ENCODE measurements at places on chromosomes 7 and 10. TPM values are rescaled to one million over a fixed set of nuclear protein-coding genes. Genes with fewer than 3 reads are reported as not detected.

DNA sequence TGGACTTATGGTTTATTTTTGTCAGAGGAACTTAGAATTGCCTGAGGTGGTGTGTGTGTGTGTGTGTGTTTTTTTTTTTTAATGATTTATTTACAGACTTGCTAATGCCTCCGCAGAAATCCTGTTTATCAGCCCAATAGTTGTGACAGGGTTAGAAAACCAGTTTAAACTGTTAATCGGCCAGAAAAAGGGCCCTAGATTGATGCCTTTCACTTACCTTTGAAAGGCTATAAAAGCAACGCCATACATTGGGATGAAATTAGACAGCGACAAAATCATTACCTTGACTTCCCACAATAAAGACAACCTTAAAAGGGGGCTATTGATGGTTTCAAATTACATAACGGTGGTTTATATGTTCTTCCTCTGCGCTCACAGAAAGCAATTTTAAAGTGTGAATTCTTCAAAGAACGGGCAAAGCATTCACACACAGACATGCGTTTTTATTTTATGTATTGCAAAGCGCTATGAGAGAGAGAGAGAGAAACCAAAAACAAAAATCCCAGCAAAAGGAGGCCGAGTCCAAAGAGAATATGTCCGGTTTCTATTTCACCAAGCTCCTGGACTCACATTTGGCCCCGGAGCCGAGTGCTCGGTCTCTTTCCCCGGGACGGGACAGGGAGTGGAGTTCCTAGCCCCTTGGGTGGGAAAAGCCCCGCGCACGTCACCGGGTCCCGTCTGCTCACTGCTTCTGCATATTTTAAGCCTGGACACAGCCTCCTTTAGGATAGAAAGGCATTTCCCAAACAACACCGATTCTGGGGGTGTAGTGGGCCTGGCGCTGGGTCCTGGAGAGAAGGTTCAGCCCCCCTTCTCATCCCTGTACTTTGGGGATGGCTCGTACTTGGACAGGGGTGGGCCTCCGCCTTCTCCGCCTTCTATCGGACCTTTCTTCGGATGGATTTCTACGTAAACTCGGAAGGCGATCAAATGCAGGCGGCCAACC is 26.8 kb upstream of the VAX1 start:
- no peak for DNase-seq

DNA sequence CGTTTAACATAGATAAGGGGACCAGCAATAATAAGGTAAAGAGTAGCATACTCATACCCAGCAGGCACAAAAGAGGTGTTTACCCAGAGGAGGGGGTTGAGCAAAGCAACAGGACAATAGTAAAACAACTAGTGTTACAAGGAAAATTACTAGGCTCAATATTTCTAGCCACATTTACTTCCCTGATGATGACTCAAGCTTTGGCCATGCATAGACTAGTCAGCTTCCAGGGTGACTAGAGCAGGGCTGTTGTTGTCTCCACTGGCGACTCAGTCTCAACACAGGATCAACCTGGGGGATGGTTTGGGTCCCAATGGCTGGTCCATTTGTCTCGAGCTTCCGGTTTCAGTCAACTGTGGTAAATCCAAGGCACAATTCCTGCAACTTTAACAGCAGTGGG is 217.7 kb upstream of the KCND2 start:
- DNase-seq = no peak

GRCh38 chr7:143924851-143925250 is 10.2 kb upstream of the OR2F2 start:
- no peak for DNase-seq

GRCh38 chr7:94445696-94446194 is 51.0 kb downstream of the COL1A2 start:
- no peak for DNase-seq

DNA sequence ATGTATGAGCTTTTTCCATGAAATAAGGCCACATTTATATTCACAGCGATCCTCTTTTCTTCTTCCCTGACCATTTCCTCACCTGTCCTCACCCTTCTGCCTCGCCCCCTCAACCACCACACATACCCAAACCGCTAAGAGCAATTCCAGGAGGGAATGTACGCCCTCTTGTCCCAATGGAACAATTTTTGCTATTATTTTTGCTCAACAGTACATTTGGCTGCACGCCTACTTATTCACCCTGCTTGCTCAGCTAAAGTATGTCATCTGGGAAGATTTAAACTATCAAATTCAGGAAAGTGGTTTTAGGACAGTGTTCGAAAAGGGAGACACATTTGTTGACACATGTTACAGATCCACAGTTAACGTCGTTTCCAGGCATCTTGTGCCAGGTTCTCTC is 252.7 kb downstream of the NEBL start:
- no peak for DNase-seq

- DNase-seq = peak; percentile 52
Measured at GRCh38 chr7:130943336-130943901, 209.4 kb upstream of the KLF14 start.

- DNase-seq = no peak
Measured at GRCh38 chr7:151389768-151390597, 19.9 kb downstream of the WDR86 start.

GRCh38 chr10:3852147-3852904 is 67.3 kb upstream of the KLF6 start:
- DNase-seq = peak; percentile 94

DNA sequence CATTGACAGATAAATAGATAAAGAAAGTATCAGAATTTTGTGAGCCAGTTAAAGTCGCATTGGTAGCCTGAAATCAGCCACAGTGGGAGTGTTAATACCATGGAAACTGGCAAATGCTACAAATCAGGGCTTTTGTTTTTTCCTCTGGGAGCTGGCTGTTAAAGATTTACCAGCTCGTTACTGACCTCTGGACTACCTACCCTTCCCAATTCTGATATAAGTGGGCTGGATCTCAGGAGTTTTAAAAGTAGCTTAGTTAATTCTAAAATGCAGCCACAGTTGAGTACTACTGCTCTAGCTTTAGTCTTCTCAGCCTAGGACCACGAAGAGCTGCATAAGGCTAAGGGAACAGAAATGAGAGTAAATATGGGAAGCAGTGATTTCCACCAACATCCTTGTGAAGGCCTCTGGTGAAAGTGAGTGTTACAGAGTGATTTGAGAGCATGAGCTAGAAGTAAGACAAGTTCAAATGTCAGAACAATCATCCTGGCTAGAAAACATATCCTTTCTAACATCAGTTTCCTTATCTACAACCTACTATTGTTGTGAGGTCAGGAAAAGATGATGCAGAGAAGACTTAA is 53.2 kb downstream of the A1CF start:
- DNase-seq = no peak

GRCh38 chr10:131811630-131812403 is 89.0 kb upstream of the PPP2R2D start:
- DNase-seq = no peak

DNA sequence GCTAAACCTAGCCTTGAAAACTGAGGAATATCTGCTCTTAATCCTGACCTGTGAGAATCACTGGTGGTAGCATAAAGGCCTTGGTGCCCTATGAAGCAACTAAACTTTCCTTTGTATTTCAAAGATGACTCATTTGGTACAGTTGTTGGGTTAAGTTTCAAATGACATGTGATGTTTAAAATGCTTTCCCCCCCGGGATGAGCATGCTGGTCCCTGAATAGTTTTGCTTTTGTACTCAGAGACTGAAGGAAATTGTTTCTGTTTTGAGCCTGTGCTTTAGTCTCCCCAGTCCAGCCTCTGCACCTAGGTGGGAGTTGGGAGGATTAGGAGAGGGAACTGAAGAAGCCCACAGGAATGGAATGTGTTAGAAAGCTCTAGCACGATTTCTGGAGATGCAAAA is 258.9 kb upstream of the NPY start:
- no peak for DNase-seq

- no peak for DNase-seq
Measured at GRCh38 chr7:100793806-100794660, 33.3 kb downstream of the EPHB4 start.

DNA sequence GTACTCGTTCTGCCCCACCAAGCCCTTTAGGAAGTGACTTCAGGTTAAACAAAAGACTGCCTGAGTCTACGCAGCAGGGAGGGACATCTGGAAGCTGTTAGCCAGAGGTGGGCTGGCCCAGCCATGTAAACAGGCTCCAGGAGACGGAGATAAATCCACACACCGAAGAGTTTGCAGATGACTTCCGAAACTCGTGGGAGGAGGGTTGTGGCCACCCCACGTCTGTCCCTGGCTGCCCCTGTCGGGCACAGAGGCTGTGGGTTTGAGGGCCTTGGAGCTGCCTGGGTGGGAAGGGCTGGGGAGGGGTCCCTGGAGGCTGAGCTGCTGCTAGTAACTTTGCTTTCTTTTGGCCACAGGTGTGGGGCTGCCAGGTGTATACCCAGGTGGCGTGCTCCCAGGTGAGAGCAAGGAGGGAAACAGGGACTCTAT is 15.6 kb downstream of the ELN start:
- no peak for DNase-seq

- DNase-seq = no peak
Measured at GRCh38 chr10:110032801-110033700, 25.3 kb downstream of the ADD3 start.

DNA sequence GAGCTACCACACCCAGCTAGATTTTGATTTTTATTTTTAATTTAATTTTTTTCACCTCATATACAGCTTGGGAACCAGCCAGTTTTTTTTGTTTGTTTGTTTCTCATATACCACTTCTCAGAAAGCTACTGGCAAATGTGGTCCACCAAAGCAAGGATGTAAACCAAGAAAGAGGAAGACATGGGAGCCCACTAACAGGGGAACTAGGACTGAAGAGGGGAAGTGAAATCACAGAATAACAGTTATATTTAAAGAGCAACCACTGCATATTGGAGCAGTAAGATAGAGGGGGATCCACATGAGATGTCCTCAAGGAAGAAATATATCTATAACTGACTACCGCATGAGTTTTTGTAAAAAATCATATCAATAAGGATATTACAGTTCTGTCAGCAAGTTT is 10.5 kb downstream of the CPVL start:
- no peak for DNase-seq

DNA sequence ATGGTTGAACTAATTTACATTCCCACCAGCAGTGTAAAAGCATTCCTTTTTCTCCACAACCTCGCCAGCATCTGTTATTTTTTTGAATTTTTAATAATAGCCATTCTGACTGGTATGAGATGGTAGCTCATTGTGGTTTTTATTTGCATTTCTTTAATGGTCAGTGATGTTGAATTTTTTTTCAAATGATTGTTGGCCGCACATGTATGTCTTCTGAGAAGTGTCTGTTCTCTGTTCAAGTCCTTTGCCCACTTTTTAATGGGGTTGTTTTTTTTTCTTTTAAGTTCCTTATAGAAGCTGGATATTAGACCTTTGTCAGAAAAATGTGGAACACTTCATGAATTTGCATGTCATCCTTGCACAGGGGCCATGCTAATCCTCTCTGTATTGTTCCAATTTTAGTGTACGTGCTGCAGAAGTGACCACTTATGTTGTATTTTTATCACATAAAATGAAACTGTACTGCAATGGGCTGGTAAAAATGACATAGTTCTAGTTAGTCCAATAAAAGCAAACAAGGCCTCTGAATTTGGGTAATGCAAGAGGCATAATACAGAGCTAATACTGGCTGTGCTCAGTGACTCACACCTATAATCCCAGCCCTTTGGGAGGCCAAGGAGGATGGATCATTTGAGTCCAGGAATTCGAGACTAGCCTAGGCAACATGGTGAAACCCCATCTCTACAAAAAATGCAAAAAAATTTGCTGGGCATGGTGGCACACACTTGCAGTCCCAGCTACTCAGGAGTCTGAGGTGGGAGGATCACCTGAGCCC is 70.3 kb downstream of the ABI1 start:
- DNase-seq = no peak

- no peak for DNase-seq
Measured at GRCh38 chr10:102581981-102582580, 62.2 kb upstream of the TRIM8 start.

Gene TMEM168
- 11.4 TPM for polyA plus RNA-seq

Gene SH2B2
- polyA plus RNA-seq = 2.3 TPM

Gene SDK1
- 0.29 TPM for polyA plus RNA-seq

Gene PLAC9
- not detected for polyA plus RNA-seq

Gene CPA2
- polyA plus RNA-seq = not detected

Gene ITGA8
- polyA plus RNA-seq = not detected

Gene CLDN4
- polyA plus RNA-seq = 1.5 TPM

Gene AGBL3
- polyA plus RNA-seq = 2.7 TPM

Gene NKX1-2
- 0.08 TPM for polyA plus RNA-seq

Gene OPN1SW
- not detected for polyA plus RNA-seq

Measured in A549 (cell line).